ENCODE measurements at places on chromosomes 6 and 20.

- no peak for DNase-seq
Observed at GRCh38 chr6:74117113-74117512, 421.1 kb downstream of the CD109 start.

GRCh38 chr6:111674883-111675282 is 69.2 kb upstream of the TRAF3IP2 start:
- DNase-seq, result no peak

- DNase-seq, result no peak
Observed at GRCh38 chr6:46174904-46175303, 4.1 kb upstream of the ENPP5 start.

DNA sequence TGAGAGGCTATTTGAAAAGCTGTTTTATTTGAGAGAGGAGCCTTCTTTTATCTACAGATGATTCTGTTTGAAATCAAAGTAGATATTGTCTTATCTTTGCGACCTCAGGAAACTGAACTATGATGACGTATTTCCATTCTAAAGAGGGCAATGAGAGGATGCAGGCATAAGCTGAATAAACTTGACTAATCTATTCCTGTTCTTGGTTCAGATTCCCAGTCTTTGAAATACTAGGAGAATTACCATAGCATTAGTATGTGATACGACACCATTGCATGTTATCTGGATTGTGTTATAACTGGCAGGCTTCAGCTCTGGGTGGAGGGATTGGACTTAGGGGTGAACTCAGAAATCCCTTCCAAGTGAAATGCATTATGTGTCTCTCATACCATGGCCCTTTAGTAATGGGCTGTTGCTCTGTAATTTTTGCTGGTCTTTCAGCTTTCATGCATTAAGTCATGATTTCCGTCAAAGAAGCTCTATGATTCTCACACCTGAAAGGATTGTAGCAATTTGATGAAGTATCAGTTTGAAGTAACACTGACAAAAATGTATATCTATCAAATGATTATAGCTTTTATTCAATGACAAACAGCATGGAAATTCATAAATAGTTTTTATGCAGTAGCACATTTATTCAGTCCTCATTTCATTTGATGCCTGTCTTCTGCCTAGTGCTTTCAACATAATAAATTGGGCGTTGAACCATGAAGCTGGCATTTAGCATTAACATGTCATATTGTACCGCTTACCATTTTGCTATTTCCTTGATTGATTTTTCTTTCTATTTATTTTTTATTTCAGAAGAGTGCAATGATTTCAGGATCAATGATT is 138.4 kb upstream of the SPACA1 start:
- DNase-seq, result no peak

DNA sequence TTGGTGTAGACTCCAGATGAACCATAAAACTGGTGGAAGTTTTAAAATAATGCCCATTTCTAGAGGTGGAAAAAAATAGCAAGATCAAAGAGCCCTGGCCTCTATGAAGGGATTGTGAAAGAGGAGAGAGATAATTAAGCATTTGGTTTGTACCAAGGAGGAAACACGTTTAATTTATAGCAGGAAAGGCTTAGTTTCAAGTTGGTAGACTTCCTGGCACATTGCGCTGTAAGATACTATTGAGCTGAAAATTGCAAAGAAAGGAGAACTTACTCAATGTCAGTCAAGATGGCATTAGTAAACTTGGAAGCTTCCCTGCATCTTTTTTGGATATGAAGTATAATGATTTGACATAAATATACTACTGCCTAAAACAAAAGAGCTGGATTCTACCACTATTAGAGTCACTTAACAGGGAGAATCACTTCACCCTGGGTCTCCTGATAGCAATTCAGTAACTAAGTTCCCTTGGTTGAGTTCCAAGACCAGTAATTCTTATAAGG is 24.4 kb downstream of the MARCKS start:
- no peak for DNase-seq

GRCh38 chr6:958488-958887 is 265.5 kb upstream of the EXOC2 start:
- DNase-seq, result no peak

DNA sequence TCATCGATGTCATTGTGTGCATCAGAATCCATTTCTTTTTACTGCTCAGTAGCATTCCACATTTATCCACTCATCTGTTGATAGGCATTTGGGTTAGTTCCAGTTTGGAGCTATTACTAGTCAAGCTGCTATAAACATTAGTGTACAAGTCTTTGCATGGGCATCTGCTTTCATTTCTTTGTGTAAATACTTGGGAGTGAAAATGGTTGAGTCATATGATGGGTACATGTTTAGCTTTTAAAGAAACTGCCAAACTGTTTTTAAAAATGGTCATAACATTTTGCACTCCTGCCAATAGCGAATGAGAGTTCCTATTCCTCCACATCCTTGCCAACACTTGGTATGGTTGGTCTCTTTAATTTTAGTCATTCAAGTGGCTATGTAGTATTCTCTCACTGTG is 21.2 kb upstream of the SLC22A2 start:
- no peak for DNase-seq

GRCh38 chr20:48286601-48287000 is 501.3 kb upstream of the SULF2 start:
- DNase-seq, result no peak

DNA sequence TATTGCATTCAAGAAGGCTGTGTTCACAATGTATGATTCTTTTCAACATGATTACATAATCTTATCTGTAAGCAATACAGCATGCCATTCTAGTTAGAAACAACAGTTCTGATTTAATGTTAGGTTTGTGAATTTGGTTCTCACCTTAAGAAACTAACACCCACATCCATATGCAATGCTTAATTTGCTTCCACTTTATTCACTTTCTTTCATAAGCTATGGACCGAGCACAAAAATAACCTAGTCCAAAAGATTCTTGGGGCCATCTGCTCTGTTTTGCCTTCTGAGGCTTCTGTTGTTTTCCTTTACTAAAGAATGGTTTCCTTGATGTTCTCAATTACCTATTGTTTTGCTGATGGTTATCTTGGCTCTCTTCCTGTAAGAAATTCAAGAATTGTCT is 258.2 kb downstream of the EYS start:
- DNase-seq, result no peak
